ENCODE measurements at places on chromosomes 6 and 20.

DNA sequence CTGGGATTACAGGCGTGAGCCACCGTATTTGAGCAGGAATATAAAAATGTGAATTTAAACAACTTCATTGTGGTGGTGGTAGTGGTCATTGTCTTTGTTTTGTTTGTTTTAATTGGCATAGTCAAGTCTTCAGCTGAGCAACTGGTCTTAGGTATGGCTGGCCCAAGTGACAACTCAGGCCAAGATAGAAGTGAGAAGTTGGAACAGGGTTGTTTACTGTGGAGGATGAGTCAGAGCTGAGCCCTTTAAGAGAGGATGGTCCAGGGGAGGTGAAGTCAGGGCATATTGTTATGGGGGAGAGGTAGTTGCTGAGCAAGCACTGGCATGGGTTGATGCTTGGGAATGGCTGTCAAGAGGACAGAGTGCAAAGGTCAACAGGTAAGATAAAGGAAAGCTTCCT, 308.2 kb downstream of the FARS2 start:
- peak; percentile 12 for DNase-seq

- peak; percentile 68 for DNase-seq
Observed at GRCh38 chr6:166997768-166998255, 1.4 kb upstream of the CEP43 start.

DNA sequence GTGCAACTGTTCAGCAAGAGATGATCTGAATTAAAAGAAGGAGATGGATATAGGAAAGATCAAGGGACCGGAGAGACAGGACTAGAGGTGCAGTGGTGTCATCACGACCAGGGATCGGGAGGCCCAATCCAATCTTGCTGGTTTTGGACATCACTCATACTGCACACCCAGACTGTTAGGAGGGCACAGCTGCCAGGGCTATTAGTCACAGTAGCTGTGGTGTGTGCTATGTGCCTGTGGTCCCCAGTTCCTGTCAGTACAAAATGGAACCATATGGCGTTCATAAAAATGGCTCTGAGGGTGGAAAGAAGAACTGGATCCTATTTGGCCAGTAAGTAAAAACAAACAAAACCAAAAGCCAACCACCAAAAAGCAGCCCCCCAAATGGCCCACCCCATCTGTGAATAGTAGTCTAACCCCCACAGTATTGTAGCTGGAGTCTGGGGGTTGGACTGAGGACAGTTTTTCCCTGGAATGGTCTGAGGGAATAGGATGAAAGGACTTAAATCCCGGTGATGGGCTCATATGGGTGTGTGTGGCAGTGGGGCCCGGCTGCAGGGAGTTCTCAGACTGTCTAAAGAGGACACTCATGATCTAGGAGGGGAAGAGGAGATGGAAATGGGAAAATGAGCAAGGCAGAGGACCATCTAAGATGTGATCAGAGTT, 9.3 kb upstream of the NNAT start:
- DNase-seq = peak; percentile 94

DNA sequence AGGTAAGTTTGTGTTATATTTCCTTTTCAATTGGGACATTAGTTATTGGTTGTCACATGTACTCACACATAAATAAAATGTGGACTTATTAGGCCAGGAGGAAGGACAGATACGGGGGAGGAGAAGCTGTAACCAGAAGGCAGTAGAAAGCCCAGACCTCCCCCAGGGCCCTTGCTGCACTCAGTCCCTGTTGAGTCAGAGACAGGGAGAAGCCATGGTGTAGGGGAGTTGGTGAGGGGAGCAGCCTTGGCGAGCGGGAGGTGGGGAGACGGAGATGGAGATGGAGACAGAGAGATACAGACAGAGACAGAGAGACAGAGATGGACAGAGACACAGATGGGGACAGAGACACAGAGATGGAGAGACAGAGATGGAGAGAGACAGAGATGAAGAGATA, 263.2 kb downstream of the DLL1 start:
- peak; percentile 4 for DNase-seq

GRCh38 chr6:112560651-112561050, 213.5 kb downstream of the RFPL4B start:
- no peak for DNase-seq

DNA sequence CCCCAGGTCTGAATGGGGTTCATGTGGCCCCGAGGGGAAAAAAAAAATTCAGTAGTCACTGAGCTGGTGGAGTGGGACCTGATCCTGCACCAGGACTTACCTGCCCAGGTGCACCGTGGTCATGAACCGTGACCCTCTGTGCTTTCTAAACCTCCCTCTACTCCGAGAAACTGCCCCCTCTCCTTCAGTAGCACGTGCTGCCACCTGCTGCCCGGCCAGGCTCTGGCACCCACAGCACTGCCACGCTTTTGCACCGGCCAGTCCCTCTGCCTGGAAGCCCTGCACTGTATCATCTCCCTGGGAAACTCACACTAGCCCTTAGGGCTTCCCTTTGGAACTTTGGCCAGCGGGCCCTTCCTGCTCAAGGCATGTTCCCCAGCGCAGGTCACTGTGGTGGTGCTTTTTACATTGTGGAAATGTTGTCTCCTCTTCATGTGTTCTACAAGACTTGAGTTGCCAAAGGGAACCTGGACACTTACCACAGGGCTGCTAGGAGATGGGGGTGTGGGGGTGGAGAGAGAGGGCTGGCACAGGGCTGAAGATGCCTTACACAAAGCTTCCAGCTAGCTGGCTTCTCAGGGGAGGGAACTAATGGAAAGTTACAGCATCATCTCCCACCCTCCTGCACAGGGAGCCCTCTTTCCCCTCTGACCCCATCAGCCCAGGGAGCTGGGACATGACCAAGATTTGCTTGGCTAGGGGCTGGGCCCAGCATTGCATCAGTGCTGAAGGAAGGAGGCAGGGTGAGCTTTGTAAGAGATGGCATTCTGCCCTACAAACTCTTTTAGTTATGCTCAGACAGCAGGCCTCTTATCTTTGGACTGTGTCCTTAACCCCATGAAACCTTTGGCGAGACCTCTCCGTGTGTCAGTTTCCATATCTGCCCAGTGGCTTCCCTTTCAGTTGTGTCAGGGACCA, 2.5 kb upstream of the PTPRT start:
- no peak for DNase-seq

DNA sequence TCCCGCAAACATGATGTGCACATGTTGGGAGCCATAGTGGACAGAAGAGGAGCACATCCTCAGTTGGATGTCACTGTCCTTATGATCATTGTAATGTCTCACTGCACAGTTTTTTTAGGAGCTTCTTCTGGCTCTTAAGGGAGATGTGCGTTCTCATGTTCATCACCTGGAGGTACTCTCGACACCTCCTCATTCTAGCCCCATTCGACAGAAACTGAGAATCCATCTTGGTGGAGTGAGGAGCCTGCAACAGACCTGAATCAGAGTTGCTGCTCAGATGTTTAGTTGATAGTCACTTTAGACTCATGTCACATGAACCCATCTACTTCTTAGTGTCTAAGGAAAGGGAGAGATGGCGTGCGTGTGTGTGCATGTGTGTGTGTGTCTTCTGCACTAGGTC, 2.3 kb upstream of the BMP6 start:
- no peak for DNase-seq

GRCh38 chr6:168417679-168418557, 23.1 kb upstream of the SMOC2 start:
- no peak for DNase-seq

DNA sequence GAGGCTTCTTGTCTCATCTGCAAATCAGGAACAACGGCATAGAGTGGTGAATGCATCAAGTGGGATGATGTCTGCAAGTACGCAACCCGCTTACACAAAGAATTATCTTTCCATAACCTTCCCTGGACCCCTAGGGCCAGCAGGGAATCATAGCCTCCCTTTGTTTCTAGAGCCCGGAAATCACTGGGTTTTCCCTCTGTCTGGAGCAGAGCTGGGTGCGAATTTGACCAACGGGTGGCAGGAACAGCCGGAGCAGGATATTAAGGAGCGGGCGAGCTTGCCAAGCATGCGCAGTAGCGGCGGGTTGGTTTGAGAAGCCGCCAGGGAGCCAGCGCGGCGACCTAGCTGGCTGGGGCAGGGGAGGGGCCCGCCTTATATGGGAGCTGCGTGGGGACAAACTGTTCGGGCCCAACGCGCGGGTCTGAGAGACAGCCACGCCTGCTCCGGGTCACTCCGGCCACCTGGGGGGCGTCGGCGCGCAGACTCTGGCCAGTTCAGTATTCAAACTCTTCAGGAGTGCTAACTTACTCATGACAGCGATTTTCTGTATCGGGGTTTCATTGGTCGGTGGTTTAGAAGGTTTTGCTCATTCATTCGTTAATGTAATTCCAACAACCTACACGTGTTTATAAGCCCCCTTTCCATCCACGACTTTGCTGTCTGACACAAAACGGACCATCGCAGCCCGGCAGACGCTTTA, 1.6 kb upstream of the KIF16B start:
- peak; percentile 78 for DNase-seq

DNA sequence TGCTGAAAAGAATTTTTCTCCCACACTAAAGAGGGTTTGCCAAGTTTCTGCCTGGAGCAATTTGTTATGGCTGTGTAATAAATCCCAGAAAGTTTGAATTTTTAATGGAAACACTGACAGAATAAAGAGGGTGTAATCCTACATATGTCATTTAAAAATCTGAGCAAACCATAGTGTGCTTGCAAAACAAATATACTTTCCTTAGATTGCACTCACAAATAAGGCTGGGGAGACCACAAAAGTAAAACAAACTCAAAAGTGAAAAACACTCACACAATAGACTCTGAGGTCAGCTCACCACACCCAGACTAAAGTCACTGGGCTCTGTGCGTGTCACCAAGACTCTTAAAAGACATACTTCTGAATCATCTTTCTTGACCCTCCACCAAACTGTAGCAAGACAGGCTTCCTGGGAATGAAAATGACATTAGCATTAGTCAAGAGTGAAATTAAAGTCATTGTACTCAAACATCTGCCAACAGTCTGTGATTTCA, 4.8 kb upstream of the ATXN1 start:
- DNase-seq = peak; percentile 97

DNA sequence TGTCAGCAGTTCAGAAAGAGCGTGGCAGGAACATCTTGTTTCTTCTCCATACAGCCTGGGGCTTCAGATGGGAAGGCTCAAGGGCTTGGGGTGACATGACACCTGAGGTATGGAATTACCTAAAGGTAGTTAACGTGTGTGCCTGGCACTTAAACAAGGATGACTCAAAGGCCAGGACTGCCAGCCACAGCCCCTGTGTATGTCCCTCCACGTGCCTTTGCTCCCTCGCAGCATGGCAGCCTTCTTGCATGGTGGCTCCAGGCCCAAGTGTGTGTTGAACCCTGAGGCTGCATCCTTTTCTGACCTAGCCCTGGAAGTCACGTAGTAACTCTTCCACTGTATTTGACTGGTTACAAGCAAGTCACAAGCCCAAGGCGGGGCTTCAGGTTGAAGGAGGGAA, 33.6 kb upstream of the MYL9 start:
- no peak for DNase-seq

- no peak for DNase-seq
Observed at GRCh38 chr20:24275946-24276705, 193.3 kb upstream of the SYNDIG1 start.

- DNase-seq = no peak
Observed at GRCh38 chr6:81088145-81088544, 664.3 kb downstream of the TENT5A start.

- DNase-seq = no peak
Observed at GRCh38 chr6:2132416-2132815, 113.0 kb downstream of the GMDS start.
